ENCODE measurements at places on chromosomes 1 and 21. TPM values are rescaled to one million over a fixed set of nuclear protein-coding genes. Genes with fewer than 3 reads are reported as not detected.

DNA sequence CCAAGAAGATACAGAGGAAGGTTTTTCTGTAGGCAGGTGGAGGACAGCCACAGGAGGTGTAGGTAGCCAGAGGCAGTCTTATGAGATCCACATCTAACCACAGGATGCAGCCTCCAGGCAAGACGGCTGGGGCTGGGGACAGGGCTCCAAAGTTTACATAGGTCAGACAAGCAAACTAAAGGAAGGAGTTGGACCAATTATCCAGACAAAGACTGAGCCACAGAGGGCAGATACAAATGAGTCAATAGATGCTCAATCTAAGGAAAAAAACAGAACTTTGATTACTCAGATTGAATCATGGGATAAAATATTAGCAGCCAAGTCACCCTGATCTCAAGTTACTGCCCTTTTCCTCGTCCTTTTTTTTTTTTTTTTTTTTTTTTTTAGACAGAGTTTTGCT is 91.6 kb downstream of the RGS7 start:
- H3K4me3 ChIP-seq: no peak overlapping the region
- no peak for DNase-seq
- H3K36me3 ChIP-seq: no peaks in the 10 kb centered on the region
- no peaks in the 10 kb centered on the region for H3K27me3 ChIP-seq
- H3K27ac ChIP-seq: no peak overlapping the region

- peaks cover 32% of the 10 kb centered on the region for H3K4me1 ChIP-seq
- H3K27ac ChIP-seq: peak overlapping the region; percentile 21
- peak; percentile 69 for DNase-seq
- no peaks in the 10 kb centered on the region for H3K36me3 ChIP-seq
Observed at GRCh38 chr1:53176452-53177208, 20.0 kb upstream of the CPT2 start.

GRCh38 chr1:201266774-201267173 is 16.5 kb upstream of the PKP1 start:
- no peak overlapping the region for H3K4me3 ChIP-seq
- H3K4me1 ChIP-seq: no peaks in the 10 kb centered on the region
- no peaks in the 10 kb centered on the region for H3K36me3 ChIP-seq
- no peak overlapping the region for H3K27ac ChIP-seq
- DNase-seq: peak; percentile 46

DNA sequence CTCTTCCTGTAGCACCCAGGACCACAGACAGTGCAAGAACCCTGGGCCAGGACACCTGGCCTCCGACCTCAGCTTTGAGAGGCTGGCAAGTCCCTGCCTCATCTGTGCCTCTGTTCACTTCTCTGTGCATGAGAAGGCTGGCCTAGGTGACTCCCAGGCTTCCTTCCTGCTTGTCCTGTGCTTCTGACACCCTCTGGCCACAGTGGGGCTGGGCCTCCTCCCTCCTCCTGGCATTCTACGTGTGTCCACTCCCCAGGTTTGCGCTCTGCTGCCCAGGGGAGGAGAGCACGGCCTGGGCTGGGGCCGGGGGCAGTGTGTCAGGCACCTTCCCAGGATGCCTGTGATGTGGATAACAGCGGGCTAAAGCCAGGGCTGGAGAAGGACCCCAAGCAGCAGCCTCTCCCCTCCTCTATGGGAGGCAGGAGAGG is 30.3 kb upstream of the PKP1 start:
- H3K4me3 ChIP-seq: no peak overlapping the region
- DNase-seq: no peak
- H3K4me1 ChIP-seq: no peaks in the 10 kb centered on the region

GRCh38 chr1:153568367-153569099 is 2.9 kb upstream of the S100A2 start:
- peaks cover 31% of the 10 kb centered on the region for H3K4me1 ChIP-seq
- H3K4me3 ChIP-seq: no peak overlapping the region
- no peaks in the 10 kb centered on the region for H3K27me3 ChIP-seq
- H3K27ac ChIP-seq: peak overlapping the region; percentile 100
- no peaks in the 10 kb centered on the region for H3K36me3 ChIP-seq

GRCh38 chr1:116983678-116984077 is 17.9 kb upstream of the CD101 start:
- H3K27me3 ChIP-seq: no peaks in the 10 kb centered on the region
- H3K36me3 ChIP-seq: no peaks in the 10 kb centered on the region
- peaks cover 30% of the 10 kb centered on the region for H3K4me1 ChIP-seq
- DNase-seq: no peak

- H3K4me3 ChIP-seq: no peak overlapping the region
- H3K27ac ChIP-seq: no peak overlapping the region
- no peaks in the 10 kb centered on the region for H3K27me3 ChIP-seq
- H3K36me3 ChIP-seq: no peaks in the 10 kb centered on the region
- H3K4me1 ChIP-seq: peaks cover 7% of the 10 kb centered on the region
Observed at GRCh38 chr1:52186449-52186848, 44.6 kb downstream of the ZFYVE9 start.

- no peak for DNase-seq
- H3K27me3 ChIP-seq: no peaks in the 10 kb centered on the region
- no peaks in the 10 kb centered on the region for H3K36me3 ChIP-seq
- no peak overlapping the region for H3K4me3 ChIP-seq
Observed at GRCh38 chr1:185972096-185972850, 238.1 kb downstream of the HMCN1 start.

DNA sequence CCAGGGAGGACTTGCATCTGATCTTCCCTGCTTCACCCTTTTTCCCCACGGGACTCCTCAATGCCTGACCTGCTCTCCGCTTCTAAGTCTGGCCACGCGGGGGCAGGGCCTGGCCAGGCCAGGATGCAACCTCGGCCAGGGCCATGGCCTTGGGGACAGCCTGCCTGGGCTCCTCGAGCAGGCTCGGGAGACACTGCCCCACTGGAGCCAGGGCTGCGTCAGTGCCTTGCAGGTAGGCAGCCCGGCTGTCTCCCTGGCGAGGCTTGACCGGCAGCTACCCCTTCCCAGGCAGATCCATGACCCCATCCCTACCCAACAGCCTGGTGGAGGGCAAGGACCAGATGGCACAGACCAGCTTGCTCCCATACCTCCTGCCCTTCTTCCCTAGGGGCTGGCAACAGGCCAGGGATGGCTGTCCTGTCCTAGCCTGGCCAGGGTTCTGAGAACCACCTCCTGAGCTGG is 2.7 kb upstream of the PRDM16 start:
- H3K4me1 ChIP-seq: peaks cover 29% of the 10 kb centered on the region
- H3K4me3 ChIP-seq: no peak overlapping the region
- no peaks in the 10 kb centered on the region for H3K36me3 ChIP-seq
- no peak overlapping the region for H3K27ac ChIP-seq
- peak; percentile 68 for DNase-seq
- peaks cover 75% of the 10 kb centered on the region for H3K27me3 ChIP-seq

DNA sequence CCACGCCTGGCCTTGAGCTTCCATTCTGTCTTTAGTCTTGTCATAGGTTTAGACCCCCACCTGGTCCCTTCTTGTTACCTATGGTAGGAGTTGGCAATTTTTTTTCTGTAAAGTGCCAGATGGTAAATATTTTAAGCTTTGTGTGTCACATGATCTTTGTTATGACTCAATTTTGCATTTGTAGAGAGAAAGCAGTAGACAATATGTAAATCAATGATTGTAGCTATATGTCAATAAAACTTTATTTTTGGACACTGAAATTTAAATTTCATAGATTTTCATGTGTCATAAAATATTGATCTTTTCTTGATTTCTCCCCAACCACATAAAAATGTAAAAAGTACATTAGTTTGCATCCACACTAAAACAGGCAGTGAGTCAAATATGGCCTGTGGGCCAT is 8.0 kb downstream of the MKNK1 start:
- no peaks in the 10 kb centered on the region for H3K36me3 ChIP-seq
- no peak for DNase-seq
- H3K4me3 ChIP-seq: no peak overlapping the region
- no peaks in the 10 kb centered on the region for H3K4me1 ChIP-seq
- no peak overlapping the region for H3K27ac ChIP-seq

DNA sequence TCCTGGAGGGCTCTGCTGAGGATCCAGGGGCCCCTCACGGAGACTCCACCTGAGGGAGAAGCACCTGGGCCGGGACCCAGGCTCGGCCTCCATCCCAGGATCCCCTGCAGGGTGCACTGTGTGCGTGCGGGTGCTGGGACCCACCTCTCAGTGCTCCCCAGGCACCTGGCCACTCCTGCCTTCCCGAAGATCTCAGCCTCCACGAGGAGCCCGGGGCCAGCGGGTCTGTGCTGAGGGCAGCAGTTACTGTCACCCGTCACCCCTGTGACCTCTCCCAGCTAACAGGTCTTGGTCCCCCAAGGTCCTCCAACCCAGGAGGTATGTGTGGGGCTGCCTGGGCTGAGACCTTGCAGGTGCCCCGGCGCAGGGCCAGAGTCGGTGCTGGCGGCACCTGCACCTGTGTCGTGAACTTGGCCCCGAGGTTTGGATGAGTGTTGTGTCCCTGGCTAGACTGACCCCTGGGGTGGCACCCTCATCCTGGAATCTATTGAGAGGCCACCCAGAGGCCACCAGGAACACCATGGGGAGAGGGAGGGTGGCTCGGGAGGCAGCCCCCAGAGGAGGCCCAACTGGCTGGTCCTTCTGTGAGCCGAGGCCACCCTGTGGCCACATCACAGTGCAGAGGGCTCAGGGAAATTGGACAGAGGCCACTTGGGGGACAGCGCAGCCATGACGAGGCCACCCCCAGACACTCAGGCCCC is 17.7 kb downstream of the MORN1 start:
- no peak overlapping the region for H3K4me3 ChIP-seq
- no peaks in the 10 kb centered on the region for H3K4me1 ChIP-seq
- no peak for DNase-seq

DNA sequence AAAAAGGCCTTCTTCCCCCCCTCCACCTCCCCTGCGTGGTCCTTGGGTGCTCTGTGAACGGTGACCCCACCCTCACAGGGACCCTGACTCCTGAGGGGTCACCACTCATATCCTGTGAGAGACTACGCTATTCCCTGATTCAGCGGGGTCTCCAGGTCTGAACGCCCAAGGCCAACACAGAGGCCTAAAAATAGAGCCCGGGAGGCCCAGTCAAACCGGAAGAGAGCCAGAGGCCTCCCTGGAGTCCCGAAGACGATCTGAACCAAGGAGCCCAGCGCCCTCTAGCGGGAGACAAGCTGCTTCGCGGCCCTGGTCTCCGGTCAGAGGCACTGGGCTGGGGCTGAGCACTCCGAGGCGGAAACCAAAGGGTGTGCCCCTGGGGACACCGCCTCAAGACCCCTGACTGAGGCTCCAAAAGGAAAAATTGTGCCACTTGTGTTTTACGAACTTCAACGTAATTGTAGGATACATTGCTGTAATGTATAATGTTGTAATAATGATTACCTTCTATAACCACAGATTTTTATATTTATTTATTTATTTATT is 42.4 kb upstream of the PSEN2 start:
- H3K4me1 ChIP-seq: peaks cover 5% of the 10 kb centered on the region
- no peak overlapping the region for H3K4me3 ChIP-seq
- peak; percentile 95 for DNase-seq
- H3K36me3 ChIP-seq: no peaks in the 10 kb centered on the region
- no peaks in the 10 kb centered on the region for H3K27me3 ChIP-seq

DNA sequence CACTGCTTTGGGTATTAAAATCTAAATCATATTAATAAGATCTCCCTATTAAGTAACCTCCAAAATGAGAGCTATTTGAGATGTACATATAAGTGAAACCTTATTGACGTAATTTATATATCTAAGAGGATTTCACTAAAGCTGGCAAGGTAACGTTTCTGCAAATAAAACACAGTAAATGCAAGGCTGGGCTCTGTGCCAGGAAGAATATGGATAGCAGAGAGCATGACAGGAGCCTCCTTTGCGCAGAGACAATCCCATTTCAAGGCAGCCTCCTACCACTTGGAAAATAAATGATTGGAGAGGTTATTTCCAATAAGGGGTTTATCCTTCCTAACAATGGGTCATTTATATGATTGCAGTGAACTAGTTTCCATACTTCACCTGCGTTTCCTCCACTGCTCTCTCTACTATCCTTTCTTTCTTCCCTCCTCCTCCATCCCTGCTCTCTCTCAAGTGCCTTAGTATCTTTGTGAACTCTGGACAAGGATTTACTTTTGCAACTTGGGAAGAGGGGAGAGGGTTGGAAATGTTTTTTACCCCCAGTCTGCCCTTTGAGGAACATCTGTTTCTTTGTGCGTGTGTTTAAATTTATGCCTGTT is 3.0 kb upstream of the NFIA start:
- peaks cover 28% of the 10 kb centered on the region for H3K4me1 ChIP-seq
- H3K4me3 ChIP-seq: no peak overlapping the region
- peak overlapping the region; percentile 84 for H3K27ac ChIP-seq
- no peaks in the 10 kb centered on the region for H3K27me3 ChIP-seq

DNA sequence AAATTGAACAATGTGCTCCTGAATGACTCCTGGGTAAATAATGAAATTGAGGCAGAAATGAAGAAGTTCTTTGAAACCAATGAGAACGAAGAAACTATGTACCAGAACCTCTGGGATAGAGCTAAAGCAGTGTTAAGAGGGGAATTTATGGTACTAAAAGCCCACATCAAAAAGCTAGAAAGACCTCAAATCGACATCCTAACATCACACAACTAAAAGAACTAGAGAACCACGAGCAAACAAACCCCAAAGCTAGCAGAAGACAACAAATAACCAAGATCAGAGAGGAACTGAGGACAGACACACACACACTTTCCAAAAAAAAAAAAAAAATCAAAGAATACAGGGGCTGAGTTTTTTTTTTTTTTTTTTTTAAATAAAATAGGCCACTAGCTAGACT is 564.2 kb downstream of the SMYD3 start:
- H3K27me3 ChIP-seq: no peaks in the 10 kb centered on the region
- no peak overlapping the region for H3K27ac ChIP-seq
- H3K36me3 ChIP-seq: no peaks in the 10 kb centered on the region
- peaks cover 3% of the 10 kb centered on the region for H3K4me1 ChIP-seq
- H3K4me3 ChIP-seq: no peak overlapping the region

GRCh38 chr1:225694151-225694603 is 41.3 kb upstream of the ENAH start:
- H3K4me3 ChIP-seq: no peak overlapping the region
- DNase-seq: peak; percentile 84
- peaks cover 28% of the 10 kb centered on the region for H3K4me1 ChIP-seq
- no peaks in the 10 kb centered on the region for H3K36me3 ChIP-seq

DNA sequence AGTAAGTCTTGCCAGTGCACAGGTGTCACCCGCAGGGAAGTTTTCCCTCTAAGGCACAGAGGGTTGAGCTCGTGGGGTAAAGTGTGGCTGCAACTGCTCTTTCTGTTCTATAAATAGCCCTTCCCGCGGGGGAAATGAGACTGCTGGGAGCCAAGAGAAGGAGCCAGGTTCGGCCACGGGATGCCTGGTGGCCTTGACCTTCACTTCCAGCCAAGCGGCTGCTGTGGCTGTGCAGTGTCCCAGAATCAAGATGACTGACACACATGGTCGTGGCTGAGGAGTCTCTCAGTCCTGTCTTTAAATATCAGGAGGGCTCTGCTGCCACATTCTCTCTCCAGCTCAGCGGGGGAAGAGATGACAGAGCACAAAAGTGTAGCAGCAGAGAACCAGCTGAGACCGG is 154.1 kb upstream of the VAMP3 start:
- DNase-seq: no peak
- H3K27me3 ChIP-seq: no peaks in the 10 kb centered on the region
- H3K4me3 ChIP-seq: no peak overlapping the region
- H3K4me1 ChIP-seq: no peaks in the 10 kb centered on the region

- H3K4me1 ChIP-seq: peaks cover 42% of the 10 kb centered on the region
- DNase-seq: peak; percentile 77
- H3K36me3 ChIP-seq: no peaks in the 10 kb centered on the region
- H3K4me3 ChIP-seq: peak within 1 kb of the TSS; percentile 41
- no peaks in the 10 kb centered on the region for H3K27me3 ChIP-seq
Observed at GRCh38 chr1:23424293-23425192, at the start of gene TCEA3. Gene TCEA3, minus strand, starts transcription at chr1:23424748. Its CDS starts 115 bp downstream, at chr1:23424633.

EPHB2 gene
- total RNA-seq: 11.9 TPM

FOXO6 gene
- 0.80 TPM for total RNA-seq

MROH7 gene
- total RNA-seq: 0.68 TPM

DPT gene
- 13.5 TPM for total RNA-seq

CELA3B gene
- not detected for total RNA-seq

SPRR2A gene
- not detected for total RNA-seq

All from hepatocyte (in vitro differentiated cells).